ENCODE measurements at places on chromosomes 7 and 10.

- no peak for DNase-seq
These were observed at the start of gene GRM3 for GRCh38 chr7:86643561-86644281. Gene GRM3, plus strand, starts transcription at chr7:86643909. Its CDS starts 121,237 bp downstream, at chr7:86765146.

DNA sequence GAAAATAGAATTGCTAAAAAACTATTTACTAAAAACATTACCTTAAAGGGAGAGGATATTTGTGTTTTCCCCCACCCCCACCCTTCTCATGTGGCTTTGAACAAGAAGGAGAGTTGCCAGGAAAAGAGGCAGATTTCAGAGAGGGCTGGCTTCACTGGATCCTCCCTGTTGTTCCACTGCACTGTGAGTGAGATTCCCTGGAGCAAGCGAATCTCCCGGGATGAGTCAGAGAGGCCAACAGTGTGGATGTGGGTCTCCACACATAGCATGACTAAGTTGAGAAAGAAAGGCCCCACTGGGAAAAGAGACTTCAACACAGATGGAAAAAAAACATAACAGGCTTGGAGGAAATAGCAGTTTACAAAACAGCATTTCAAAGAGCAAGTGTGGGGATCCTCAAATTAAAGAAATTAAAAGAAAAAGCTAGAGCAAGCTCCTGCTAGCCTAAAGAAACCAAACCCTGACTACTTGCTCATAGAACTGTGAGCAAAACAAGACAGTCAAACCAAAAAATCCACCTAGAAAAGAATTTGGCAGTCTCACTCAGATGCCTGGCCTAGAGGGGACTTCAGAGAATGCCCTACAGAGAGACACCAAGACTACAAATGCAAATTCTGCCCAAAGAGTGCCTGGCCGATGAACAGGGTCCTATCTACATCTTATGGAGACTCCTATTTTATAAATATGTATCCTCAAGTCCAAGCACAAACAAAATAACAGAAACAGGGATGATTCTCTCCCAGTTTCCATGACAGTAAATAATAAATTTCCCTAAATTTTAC is 3.4 kb downstream of the CAV1 start:
- no peak for DNase-seq

DNA sequence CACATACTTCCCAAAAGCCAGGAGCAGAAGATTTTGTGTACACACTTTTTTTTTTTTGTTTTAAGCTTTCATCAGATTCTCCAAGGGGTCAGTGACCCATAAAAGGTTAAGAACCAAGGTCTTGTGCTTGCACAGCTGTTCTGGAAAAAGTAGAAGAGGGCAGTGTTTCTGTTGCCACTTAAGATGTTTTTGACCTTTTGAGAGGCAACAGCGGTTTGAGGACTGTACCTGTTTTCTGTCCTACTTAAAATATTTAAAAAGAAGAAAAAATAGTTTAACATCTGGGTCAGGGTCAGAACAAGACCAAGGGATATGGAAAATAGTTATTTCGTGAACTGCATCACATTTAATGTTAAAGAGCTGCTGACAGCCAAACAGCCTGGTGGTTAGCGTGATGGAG is 32.9 kb downstream of the AUTS2 start:
- DNase-seq, result no peak

- no peak for DNase-seq
These were observed 204.2 kb downstream of the DYNC1I1 start for GRCh38 chr7:95976369-95977060.

DNA sequence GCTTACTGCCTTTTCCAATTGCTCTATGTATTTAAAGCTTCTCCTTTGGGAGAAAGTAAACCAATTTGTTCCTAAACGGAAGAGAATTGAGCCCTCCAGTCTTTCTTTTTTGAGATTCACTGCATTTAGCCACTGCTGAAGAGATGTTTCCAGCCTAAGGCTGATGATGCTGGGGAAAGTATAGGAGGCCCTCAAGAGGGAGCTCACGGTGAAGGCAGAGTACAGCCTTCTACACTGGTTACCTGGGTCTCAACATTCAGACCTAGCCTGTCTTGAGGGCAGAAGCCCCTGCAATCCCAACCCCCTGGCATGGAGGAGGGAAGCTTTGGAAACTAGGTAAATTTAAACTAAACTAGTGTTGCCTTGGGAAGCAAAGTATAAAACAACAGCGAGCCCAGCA is 316.7 kb upstream of the TPK1 start:
- DNase-seq, result no peak

- no peak for DNase-seq
These were observed 89.3 kb downstream of the GRK5 start for GRCh38 chr10:119296703-119297102.

- no peak for DNase-seq
These were observed 551 bp downstream of the KCND2 start for GRCh38 chr7:120273476-120273975.

DNA sequence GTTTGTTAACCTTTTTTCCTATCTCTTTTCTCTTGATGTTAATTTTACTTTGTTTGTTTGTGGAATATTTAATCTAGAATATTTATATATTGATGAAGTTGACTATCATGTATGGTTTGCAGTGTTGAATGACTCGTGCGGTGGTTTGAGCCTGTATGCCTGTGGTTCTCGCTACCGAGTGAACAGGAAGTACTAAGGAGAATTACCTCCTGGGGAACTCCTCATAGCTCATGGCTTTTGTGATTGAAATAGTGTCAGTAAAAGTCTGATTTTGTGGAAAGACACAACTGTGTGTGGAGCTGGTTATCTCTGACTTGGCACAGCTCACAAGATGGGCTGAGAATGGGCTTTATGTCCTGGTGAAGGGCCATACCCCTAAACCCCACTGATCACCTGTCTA is 498.6 kb downstream of the GLRX3 start:
- no peak for DNase-seq

- no peak for DNase-seq
These were observed 37.4 kb upstream of the LBX1 start for GRCh38 chr10:101266381-101267289.

GRCh38 chr10:127186813-127187212 is 9.6 kb downstream of the INSYN2A start:
- DNase-seq, result no peak

- no peak for DNase-seq
These were observed 290.9 kb upstream of the SP8 start for GRCh38 chr7:21077602-21078001.

DNA sequence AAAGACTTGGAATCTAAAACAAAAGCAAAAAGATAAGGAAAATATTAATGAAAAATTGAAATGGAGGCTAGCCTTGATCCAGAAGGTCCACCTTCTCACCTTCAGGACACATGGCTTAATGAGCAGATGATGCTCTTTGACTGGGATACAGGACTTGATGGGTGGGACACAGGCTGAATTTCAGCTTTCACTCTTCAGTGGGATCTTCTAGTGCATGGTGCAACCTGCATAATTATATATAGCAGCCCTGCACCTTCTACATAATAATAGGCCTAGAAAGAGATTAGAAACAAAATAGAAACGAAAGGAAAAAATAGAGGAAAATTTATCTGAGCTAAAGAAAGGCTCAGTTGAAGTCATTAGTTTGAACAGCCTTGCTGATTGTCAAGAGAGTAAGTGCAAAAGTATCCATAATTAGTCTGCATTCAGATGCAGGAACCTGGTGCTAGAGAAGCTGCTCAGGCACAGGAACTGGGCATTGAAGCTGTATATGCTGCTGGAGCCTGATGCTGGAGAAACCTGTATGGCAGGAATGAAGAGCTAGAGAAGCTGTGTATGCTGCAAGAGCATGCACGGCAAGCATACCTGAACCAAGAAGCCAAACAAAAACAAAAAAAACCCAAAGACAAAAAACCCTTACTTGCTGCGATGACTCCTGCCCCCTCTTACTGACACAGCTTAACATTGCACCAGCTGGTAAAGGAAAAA is 19.4 kb downstream of the MKLN1 start:
- no peak for DNase-seq

DNA sequence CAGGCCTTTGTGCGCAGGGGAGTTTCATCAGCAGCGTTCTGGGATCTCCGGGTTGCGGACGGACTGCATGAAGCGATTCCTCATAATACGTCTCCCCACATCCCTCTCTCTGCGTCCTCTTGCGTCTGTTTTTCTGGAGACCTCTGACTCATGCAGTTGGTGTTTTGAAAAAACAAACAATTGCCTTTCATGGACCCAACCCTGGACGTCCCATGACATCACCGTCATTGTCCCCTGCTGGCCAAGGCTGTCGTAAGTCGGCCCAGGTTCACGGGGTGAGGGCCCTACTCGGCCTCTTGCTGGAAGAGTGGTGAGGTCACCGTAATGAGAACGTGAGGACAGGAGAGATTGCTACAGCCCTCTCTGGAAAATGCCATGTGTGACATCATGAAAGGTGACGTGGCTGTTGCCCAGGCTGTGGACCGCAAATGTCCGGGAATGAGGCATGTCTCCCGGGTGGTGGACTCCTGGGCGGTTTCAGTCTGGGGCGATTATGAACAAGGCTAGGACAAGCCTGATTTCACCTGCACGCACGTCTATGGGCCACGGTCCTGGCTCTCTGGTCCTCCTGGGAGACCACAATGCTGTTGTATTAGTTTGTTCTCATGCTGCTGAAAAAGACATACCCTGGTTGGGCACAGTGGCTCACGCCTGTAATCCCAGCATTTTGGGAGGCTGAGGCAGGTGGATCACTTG is 9.8 kb upstream of the MAFK start:
- no peak for DNase-seq

GRCh38 chr7:132291481-132291880 is 284.8 kb downstream of the PLXNA4 start:
- no peak for DNase-seq

DNA sequence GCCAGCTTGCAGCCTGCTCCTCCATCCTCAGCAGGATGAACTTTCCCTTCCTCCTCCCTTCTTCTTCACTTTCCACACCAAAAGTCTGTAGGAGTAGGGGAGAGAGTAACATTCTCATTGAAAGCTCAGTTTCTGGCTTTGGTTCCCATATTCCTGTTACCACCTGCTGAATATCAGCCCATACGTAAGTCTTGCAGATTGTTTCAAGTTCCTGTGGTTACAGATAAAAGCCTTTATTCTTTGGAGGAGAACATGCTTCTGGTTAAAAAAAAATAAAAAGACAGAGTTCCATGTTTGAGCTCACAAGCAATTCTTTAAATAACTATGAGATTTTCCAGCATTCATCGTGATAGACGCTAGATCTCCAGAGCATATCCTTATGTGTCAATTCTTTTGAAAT is 637.3 kb downstream of the SUGCT start:
- no peak for DNase-seq

DNA sequence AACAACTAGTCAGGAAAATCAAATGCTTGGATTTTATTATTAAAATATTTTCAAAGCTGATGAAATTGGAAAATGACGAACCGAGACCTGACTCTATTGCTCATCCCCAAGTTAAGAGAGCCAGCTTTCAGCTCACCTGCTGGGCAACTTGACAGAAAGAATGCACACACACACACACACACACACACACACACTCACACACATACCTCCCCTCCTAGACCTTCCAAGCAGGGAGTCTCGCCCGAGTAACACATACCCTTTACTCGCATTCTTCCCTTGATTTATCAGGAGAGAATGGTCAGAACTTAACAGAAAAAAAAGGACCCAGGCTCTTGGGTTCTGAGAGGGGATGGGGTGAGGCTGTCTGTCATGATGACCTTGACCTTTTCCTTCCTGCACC is 19.1 kb downstream of the GPRIN2 start:
- peak; percentile 16 for DNase-seq

DNA sequence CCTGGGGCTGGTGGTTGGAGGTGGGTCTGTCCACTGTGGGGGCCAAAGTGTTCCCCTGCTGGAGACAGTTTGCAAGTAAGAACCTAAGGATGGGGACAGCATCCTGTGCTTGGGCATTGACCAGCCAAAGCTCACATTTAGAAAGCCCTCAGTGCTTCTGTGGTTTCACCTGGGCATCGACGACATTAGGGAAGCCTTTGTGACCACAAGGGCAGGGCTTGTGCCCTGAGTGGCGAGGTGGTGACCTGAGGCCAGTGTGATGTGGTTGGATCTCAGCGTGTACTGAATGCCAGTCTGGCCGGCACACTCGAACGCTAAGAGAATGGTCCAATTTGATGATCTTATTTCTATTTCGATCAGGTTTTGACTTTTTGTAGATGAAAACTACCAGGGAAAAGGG is 32.1 kb upstream of the SH2B2 start:
- DNase-seq, result no peak

DNA sequence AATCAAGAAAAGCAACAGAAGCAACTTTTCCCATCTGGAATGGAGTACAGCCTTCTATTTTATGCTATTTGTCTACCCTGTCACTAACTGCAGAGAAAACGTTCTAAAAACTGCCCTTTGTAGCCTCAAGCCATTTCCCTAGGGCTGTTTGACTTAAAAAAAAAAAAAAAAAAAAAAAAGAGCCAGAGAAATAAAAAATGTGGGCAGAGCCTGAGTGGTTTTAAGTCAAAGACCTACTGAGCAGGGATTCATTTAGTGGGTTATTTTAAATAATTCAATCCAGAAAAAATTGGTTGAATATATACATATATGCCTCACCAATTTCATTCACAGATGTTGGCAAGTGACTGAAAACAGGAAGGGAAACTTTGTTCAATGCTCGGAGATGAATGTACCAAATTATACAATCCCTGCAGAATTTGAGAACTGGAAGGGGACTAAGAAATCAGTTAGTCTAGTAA is 75.2 kb downstream of the PPP1R3C start:
- DNase-seq, result no peak

DNA sequence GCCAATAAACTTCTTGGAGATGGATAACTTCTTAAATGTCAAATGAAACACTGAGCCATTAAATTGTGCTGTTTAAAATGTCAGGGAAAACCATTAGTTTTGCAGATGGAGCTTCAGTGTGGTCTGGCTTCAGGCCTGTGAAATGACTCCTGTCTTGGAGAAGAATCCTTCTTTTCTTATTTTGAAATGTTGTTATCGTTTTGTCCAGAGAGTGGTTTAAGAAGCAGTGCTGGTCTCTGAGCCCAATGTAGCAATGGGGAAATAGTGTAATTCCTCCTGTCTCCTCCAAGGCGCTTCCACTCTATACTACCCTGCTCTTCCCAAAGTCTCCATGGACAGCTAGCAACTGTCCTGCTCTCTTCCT is 177.6 kb downstream of the REEP3 start:
- no peak for DNase-seq

- no peak for DNase-seq
These were observed 53.0 kb upstream of the GTF2I start for GRCh38 chr7:74604326-74605020.

DNA sequence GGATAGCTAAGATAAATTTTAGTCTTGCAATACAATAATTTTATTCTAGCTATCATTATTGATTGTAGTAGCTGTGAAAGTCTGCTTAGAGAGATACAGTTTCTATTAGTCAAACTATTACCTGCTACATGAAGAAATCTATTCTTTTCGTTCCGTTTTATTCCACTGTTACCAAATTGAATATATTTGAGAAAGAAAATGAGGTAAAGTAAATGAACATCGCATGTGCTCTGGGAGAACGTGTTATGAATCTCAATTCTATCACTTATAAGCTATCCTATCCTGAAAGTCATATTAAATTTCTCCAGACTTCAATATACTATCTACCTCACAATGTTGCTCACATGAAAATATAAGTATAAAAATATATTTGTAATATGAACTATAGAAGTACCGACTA is 21.3 kb downstream of the GRM3 start:
- DNase-seq, result no peak

DNA sequence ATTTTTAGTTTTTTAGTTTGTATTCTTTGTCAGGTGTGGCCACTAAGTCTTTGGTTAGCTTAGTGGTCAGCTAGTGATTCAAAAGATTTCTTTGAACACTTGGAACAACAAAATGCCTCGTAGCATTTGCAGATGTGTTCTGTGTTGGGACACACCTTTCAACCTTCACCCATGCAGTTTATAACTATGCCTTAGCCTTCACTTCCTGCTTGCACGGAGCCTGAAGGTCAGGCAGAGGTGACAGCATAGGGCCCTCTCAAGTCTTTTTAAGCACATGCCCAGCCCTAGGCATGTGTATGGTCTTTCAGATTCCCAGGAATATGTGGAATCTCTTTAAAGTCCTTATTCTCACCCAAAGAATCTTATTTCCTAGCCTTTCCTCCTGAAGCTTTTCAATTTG is 17.6 kb downstream of the PLAC9 start:
- DNase-seq, result no peak
